ENCODE measurements at places on chromosomes 12 and 14.
A peak's percentile ranks its signal among the peaks of the same experiment; 100 is the strongest.

DNA sequence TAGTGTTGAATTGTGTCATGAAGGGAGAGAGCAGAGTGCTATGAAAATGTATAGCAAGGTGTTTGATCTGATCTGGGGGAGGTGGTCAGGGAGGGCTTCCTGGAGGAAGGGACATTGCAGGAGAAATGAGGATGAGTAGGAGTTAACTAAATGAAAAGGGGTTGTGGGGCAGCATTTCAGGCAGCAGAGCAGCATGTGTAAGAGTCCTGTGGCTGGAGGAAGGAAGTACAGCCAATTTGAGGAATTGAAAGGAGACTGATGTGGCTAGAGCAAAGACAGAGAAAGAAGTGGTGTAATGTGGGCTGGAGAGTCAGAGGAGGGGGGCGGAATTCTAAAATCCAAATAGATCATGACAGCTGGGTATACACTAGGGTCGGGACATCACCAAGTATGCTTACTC is 20.5 kb downstream of the NPC2 start:
- no peak for DNase-seq

- DNase-seq = no peak
These were observed 7.1 kb upstream of the LGMN start for GRCh38 chr14:92755495-92755894.

GRCh38 chr12:121214855-121215745 is 5.2 kb downstream of the P2RX4 start:
- DNase-seq = no peak

GRCh38 chr12:85036733-85037132 is 582 bp downstream of the LRRIQ1 start:
- no peak for DNase-seq

- DNase-seq = peak; percentile 24
These were observed 13.2 kb downstream of the RPS6KA5 start for GRCh38 chr14:91047174-91047753.

DNA sequence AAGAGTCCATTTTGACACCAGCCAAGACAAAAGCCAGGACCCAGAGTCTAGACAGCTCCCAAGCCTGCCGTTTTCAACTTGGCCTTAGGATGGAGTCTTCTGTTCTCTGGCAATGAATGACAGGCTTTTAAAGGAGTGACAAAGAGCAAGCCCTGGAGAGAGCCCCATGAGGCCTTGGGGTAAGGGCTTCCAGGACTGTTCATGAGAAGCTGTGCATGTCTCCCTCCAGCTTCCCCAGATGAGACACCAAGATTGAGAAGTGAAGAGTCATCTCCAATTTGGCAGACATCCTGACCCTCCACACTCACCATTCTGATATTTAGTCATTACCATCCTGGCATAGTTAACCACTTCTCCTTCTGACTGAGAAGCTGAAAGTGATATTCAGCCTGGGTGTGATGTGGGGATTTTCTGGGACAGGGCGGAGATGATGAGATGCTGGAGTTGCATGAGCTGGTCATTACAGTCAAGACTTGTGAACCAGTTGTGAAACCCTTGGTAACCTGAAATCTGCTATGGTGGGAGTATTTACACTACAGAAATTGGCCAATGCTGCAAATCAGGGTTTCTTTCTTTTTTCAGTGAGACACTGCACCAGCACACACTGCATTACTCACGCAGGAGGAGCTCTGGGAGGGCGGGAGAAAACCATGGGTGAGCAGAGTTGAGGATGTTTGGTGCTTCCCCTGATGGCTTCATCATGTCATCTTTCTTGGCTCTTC is 77.8 kb downstream of the VCPKMT start:
- no peak for DNase-seq

- no peak for DNase-seq
These were observed 153.2 kb upstream of the SOX5 start for GRCh38 chr12:24102676-24103075.

DNA sequence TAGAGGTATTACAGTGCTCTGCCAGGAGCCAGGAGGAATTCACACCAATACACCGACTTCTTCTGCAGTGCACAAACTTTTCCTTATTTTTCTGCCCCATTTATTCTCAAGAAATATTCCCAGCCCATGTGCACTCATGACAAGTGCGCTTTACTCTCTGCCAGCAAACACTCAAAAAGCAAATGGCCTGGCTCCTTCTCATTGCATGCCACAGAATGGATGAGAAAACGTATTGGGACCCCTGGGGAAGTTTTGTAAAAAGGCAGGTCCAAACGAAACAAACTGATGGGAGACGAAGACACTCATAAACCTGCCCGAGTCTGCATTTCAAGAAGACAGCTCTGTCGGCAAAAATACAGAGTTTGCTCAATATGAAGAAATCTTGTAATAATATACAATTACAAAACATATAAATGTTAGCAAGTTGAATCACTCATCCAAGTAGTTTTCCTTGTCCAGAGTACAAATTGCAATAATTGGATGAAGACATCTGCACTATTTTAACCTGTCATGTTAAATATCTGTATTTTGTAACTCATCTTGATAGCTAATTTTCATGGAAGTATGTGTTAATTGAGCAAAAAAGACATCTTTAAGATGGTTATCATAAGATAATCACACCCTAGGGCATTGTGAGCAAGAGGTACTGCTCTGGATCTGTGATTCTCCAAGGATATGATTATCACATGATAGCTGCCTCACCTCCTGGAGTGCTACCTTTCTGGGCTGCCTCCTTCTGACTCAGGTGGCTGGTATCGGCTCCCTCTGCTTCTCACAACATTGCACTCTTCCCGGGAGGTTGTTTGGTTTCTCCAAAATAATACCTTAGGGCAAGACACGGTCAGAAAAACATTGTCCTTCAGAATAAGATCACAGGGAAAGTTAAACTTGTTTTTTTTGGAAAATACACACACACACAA is 260.8 kb upstream of the G2E3 start:
- no peak for DNase-seq

GRCh38 chr12:2877953-2878732 is 1.1 kb downstream of the RHNO1 start:
- DNase-seq = no peak

GRCh38 chr14:20626274-20626673 is 15.2 kb downstream of the OR6S1 start:
- DNase-seq = no peak

GRCh38 chr12:107523775-107524535 is 161.6 kb upstream of the PWP1 start:
- no peak for DNase-seq

- DNase-seq = no peak
These were observed 239.8 kb downstream of the KTN1 start for GRCh38 chr14:55819610-55820304.

GRCh38 chr14:105207460-105207901 is 26.4 kb upstream of the NUDT14 start:
- DNase-seq = no peak

DNA sequence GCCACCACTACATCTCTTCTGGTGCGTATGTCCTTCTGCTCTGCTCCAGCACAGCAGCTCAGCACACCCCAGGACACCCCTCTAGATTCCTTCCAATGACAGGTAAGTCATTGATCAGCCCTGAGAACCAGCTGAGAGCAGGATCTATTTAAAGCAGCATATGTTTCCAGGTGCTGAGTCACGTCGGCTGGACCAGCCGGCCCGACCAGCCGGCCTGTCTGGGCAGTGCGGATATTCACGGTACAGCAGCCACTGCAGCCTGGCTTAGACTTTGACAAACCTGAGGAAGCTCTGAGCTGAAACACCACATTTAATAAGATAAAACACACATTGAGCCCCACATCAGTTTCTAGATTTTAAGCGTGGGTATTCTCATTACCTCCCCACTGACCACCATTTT is 31.8 kb upstream of the RPH3A start:
- no peak for DNase-seq

- DNase-seq = no peak
These were observed 156.1 kb upstream of the G2E3 start for GRCh38 chr14:30402846-30403245.

DNA sequence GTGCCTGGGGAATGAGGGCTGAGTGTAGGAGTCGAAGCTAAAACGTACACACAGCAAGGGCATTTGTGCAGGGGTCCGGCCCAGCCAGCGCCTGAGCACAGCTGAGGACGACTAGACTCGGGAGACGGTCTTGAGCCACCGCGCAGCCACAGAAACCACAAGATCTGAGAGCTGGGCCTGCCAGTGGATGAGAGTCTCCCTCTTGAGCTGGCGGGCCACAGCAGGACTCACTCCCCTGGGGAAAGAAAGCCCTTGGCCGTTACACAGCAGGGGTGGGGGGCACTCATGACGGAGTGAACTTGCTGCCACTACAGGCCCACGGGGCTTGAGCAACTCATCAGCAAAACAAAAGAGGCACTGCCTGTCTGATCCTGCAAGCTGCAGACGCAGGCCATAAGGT is 23.0 kb downstream of the STX2 start:
- no peak for DNase-seq

DNA sequence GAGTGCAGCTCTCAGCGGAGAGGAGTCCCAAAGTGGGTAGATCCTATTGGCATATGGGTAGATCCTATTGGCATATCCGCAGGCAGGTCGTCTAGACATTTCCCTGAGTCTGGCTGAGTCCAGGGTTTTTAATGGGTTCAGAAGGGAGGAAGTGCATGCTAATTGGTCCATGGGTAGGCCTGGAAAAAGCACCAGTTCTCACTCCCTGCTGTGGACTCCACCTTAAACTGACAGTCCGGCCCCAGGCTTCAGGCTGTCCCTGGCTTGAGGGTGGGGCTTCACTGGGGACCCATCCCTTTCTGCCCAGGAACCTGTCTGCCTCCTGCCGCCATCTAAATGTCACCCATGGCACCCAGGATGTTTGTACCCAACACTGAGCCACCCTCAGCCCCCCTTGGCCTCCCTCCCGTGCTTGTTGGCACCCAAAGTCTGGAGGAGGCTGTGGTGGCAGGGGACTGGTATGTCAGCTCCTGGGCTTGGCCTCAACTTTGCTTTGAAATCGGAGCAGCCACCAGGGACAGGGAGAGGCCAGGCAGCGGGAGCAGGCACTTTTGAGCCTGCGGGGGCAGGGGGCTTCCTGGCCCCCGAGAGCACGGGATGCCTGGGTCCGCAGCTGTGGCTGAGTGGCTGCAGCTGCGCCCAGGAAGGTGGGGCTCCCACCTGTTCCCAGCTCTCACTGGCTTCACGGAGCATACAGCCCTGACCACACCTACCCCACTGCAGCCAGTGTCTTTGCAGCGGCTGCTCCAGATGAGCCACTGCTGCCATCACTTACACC is 29.6 kb upstream of the YAF2 start:
- no peak for DNase-seq

- DNase-seq = no peak
These were observed 97.3 kb upstream of the FRMD6 start for GRCh38 chr14:51554339-51554920.

DNA sequence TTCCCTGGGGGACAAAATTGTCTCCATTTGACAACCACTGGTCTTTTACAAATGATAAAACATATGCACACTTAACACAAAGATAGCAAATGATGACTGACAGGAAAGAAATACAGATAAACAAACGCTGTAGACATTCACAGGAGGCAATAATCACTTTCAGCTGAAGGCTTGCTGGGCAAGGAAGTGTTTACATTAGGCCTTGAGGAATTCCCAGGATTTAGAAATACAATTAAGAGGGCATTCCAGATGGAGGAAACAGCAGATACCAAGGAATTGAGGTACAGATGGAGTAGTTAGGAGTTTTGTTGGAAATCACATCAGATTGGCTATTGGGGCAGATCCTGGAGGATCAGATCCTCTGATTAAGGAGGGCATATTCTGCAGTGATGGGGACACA is 93.9 kb downstream of the DYRK2 start:
- DNase-seq = no peak

DNA sequence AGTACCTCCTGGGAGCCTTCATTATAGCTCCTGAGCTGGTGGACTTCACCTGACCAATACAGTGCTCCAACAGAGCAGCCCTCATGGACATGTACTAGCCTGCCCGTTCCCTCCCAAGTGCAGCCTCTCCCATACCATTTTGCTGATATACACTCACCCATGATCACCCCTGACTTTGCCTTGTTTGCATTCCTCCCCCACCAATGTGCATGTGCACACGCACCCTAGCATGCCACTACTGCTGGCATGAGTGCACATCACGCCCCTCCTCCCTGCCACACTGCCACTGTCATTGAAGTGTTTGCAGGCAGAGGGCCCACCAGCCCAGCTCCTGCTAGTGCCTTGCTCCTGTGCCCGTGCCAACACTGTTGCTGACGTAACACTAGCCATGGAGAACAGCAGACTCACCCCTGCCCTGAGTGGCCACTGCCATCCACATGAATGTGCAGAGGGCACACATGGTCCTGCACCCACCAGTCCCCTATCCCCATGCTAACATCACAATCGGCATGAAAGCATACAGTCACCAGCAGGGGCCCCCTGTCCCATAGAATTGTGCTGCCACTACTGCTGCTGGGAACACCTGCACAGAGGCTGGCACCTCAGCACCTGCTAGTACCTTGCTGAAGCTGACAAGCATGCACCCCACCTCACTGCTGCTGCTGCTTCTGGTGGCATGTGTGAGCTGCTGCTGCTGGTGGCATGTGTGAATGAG is 110.3 kb downstream of the SINHCAF start:
- DNase-seq = no peak

DNA sequence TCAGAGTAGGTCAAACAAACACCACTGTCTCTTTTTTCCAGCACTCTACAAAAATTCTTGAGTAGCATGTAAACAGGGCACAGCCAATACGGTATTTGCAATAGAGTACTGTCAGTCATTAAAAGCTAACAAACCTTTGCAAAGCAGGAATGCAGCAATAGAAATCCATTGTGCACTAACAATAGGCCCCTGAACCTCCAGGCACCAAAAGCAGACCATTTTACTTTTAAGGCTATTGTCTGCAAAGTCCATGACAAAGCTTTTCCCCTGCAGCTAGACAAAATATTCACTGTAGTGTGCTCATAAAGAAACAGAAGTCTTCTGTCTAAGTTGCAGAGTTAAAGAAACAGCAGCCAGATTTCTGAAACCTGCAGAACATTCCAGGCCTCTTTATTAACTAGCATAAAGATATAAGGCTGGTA is 191.9 kb downstream of the SOX5 start:
- DNase-seq = no peak

DNA sequence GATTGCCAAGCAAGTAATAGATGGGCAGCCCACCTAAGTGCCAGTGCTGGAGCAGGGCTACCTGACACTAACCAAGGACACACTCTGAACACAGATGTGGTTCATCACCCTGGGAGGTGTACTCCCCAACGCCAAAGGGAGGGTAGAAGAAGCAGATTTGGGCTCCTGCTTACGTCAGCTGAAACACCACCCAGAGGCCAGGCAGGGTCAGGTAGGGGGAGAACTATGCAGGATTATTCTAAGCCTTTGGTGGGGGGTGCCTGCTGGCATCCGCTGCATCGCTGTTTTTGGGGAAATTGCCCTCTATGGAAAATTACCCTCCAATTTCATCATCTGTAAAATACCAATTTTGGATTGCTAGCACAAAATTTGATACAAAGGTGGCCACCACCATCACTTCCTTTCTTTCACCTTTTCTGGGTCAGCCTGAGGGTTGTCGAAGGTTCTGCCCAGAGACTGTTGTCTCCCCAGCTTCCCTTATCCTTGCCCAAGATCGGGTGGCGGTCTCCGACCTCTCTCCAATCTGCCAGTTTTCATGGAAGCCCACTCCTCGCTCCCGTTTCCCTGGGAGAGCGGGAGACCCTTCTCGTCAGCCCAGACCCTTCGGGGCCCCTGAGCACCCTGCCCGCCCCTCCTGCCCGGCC is 535 bp downstream of the BIN2 start:
- peak; percentile 58 for DNase-seq
